HS-5 (cell line): ENCODE measurements at places on chromosomes 4 and X.

- no peak for DNase-seq
These were observed 94.5 kb downstream of the WFS1 start for GRCh38 chr4:6364146-6364545.

DNA sequence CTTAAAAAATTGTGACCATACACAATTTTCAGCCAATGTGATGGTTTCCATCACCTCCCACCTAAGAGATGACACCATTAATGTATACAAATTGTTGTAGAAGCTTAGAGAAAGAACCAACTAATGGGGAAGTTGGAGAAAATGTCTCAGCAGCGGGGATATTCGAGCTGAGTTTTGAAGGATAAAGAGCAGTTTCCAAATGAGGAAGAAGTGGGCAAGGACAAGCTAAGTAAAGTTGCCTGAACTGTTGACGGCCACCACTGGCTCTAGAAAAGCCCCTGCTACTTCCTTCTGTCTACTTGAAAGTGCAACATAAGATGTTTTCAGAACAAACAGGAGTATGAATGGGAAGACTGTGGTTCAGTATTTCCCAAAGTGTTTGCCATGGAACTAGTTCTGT is 92.0 kb downstream of the CHRNA9 start:
- DNase-seq, result no peak

GRCh38 chr4:147550626-147551246 is 66.5 kb upstream of the TMEM184C start:
- peak; percentile 36 for DNase-seq

DNA sequence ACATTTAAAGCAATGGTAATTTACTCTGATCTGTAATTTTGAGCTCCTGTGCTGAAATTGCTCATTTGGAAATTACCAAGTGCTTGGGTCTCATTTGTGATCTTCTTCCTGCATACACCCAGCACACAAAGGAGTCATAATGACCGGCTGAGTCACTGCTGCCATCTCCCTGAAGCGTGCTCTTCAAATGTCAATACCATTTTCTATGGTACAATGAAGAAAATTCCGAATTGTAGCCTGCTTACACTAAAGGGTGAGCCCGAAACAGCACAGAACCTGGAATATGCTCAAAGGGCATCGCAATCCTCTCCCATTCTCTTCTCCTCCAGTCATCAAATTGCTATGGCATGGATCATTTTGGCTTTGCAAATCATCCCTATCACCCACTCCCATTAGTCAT is 140.5 kb downstream of the GRIA3 start:
- peak; percentile 29 for DNase-seq

DNA sequence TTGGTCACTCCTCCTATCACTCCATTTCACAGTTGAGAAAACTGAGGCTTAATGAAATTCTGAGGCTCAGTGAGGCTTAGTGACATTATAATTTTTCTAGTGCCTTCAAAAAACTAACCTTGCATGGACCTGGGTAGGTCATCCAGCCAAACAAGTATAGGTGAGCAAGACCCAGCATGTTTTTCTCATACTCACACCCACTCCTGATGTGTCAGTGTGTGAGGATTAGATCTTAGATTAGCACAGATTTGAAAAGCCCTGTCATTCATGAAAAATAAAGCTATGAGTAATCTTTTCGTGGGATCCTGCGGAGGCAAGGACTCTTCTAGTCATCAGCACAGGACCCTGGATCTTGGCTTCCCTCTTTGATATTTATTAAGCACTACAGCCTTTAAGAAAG is 146.7 kb downstream of the CHIC2 start:
- no peak for DNase-seq

GRCh38 chr4:89586318-89586717 is 250.6 kb downstream of the SNCA start:
- DNase-seq, result no peak

DNA sequence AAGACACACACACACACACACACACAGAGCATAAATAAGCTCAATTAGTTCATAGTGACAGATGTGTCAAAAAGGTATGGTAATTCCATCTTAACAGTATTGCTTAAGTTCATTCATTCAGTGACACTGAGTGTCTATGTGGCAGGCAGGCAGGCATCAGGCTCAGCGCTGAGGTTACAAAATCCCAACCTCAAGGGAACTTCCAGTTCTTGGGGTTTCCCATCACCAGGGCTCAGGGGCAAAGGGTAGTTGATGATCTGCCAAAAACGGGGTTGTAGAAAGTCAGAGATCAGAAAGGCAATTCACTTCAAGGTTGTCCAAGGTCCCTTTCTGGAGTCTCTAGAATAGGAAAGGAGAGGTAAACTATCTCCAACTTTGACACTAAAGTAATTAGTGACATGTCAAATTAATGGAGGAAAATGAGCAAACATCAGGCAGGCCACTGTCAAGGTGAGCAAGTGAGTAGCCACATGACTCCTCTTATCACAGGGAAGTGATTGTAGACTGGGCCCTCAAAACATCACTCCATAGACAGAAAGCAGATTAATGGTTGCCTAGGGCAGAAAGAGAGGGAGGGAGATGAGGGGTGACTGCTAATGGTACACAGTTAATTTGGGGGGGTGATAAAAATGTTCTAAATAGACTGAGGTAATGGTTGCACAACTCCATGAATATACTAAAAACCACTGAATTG is 41.8 kb downstream of the GPC4 start:
- no peak for DNase-seq

GRCh38 chr4:89137695-89138094 is 26.4 kb downstream of the TIGD2 start:
- DNase-seq, result no peak

- no peak for DNase-seq
These were observed 63.7 kb upstream of the RPL34 start for GRCh38 chr4:108556588-108557200.

GRCh38 chr4:55008166-55009056 is 117.0 kb downstream of the KDR start:
- no peak for DNase-seq

GRCh38 chrX:10189317-10190268 is 32.8 kb downstream of the CLCN4 start:
- DNase-seq, result no peak

DNA sequence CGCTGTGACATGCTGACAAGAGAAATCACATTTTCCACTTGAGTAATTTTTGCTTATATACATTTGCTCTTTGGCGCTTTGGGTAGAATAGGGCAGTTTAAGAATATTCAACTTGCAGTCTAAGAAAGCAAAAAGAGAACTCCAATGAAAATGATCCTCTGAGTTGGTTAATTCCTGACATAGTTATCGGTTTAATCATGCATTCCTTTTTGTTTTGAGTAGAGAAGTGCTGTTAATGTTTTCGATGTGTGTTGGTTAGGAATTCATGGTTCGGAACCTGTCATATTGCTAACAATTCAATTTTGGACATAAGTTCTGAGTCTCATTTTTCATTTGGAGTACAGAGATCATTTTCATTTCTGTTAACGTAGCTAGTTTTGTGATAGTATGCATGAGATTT is 700.6 kb upstream of the PITX2 start:
- peak; percentile 68 for DNase-seq

DNA sequence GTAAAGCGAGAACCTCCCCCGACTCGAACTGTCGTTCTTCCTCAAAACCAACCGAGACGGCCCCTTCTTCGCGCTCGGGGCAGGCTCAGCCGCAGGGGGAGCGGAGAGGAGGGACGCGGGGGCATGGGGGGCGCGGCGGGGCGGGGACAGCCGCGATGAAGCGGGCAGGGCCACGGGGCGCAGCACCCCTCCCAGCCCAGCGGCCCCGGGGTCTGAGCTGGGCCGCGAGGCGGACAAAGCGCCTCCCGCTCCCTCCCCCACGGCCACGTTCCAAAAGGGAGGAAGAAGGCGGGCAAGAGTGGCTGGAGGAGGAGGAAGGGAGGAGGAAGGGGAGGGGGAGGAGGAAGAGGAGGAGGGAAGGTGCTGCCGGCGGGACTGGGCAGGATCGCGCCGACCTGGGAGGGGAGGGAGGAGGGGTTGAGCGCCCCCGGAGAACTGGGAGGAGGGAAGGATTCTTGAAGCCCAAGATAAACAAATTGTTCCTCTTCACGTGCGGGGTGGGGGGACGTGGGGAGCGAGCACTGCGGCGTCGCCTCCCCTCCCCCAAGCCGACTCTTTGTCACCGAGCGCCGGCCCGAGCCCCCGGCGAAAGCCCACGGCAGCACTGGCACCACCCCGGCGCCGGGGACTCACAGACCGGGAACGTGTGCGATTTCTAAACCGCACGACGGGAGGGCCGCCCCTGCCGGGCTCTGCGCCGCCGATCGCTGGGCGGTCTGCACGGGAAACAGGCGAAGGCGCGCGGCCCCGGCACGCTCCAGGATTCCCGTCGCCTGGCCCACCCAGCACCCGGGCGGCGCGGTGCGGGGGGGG is 2.9 kb downstream of the MAML3 start:
- peak; percentile 51 for DNase-seq

DNA sequence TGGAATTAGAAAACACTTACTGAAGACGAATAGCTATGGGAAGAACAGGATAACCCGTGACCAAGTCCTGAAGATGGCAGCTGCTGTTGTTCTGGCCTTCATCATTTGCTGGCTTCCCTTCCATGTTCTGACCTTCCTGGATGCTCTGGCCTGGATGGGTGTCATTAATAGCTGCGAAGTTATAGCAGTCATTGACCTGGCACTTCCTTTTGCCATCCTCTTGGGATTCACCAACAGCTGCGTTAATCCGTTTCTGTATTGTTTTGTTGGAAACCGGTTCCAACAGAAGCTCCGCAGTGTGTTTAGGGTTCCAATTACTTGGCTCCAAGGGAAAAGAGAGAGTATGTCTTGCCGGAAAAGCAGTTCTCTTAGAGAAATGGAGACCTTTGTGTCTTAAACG is 2.4 kb downstream of the AGTR2 start:
- DNase-seq, result no peak

DNA sequence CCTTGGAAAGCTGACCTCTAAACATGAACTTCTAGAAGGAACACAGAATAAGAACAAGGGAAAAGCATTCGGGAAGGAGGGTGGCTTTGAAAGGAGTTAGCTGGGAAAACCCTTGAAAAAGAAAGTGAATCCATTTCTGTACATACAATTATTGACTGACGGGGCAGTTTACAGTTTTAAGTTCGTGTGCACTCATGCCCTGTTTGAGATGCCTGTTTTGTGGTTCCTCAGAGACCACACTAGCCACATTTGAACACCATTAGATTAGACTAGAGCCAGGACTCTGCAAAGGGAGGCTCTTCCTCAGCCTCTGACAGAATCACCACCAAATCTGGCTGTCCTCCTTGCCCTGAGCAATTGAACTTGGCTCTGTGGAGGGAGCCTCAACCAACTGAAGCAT is 158.3 kb downstream of the PALLD start:
- DNase-seq, result no peak

GRCh38 chr4:138500869-138501268 is 258.7 kb upstream of the SLC7A11 start:
- no peak for DNase-seq
